ENCODE measurements at places on chromosomes 6 and 20.

- DNase-seq = peak; percentile 29
Observed at GRCh38 chr20:48338717-48339116, 489.1 kb downstream of the PREX1 start.

DNA sequence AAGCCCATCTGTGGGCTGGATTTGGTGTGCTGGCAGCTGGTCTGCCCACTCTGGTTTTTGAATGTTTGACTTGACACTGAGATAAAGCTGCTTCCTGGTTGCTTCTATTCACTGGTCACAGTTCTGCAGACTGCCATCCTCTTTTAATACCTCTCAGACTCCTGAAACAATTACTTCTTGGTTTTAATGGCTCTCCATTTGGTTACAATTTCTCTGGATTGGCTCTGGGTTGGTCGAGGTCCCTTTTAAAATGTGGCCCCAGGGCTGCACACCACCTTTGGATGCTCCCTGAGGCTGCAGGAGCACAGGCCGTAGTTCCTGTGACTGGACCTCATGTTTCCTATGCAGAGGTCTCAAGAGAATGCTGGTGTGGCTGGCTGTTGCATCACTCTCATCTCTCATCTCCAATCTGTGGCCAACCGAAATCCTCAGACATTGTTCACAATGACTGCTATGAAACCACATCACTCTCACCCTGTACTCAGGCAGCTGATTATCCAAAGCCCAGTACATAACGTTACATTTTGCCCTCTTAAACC lies 98.5 kb downstream of the INSM1 start:
- peak; percentile 54 for DNase-seq

DNA sequence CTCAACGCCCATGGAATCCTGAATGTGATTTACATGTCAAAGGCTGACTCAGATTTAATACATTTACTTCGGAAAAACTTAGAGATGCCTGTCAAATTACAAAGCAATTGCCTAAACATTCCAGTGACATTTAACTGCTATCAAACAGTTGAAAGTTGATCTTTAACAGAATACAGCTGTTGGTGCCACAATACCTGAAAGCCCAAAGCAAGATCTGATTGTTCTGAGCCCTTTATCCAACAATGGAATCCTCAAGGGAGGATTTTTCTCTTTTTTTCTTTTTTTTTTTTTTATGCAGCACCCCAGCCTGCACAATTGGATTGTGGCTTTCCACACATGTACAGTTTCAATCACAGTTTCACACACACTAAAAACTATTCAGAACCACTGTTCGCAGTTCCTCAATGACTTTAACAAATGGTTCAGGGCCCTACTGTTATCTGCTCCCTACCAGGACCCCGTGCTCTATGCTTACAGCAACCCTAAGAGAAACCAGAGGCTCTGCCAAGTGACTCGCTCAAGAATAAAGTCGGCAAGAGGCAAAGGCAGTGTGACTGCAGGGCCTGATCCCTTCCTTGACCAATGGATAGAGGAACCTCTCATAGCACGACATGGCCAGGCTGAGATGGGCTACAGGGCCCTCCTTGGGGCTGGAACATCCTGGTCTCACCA lies 33.3 kb downstream of the EPB41L2 start:
- peak; percentile 39 for DNase-seq

DNA sequence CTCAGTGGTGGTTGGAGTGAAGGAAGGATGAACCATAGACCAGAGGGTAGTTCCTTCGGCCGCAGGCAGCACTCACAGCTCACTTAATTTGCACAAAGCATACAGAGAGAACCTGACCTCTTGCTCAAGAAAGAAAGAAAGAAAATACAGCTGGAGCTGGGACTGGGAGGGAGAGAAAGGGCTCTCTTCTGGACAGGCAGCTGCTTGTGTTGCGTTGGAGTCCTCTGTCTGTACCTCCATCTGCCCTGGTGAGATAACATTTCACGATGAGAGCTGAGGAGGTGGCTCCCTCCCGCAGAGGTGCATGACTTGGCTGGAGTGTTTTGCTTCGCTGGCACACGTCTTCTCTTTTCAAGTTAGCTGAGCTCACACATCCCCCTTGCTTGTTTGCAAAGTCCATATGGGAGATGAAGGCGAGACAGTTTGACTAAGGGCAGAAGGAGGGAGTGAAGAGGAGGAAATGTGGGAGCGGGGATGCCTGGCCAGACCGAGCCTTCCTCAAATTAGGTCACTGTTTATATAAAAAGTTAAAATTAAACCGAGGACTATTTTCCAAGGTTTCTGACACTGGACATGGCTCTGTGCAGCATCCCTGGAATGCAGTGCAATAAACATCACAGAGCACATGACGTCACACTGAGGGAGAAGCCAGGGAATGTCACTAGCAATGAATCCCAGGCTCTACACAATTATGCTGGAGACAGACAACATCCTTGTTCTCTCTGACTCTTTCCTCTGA lies 359.4 kb downstream of the CD83 start:
- peak; percentile 90 for DNase-seq

All from AG08396 (cell line).